T-helper 1 cell treated with Interleukin-12 subunit alpha and Interleukin-12 subunit beta and Interleukin-4 antibody, amounts not matched to agents 30 ng/mL and 1 ng/mL, for 36 hours (primary cell): ENCODE measurements at places on chromosomes 13 and 19. TPM values are rescaled to one million over a fixed set of nuclear protein-coding genes. Genes with fewer than 3 reads are reported as not detected.

The ZIK1 gene
- total RNA-seq = 5.5 and 7.0 TPM in 2 replicates

The ATCAY gene
- not detected in 2 replicates for total RNA-seq

The CD209 gene
- not detected in 2 replicates for total RNA-seq

The FXYD3 gene
- total RNA-seq = not detected in 2 replicates

The FLT3LG gene
- total RNA-seq = 319 and 325 TPM in 2 replicates

The TNFSF9 gene
- total RNA-seq = 5.8 TPM in 2 replicates

The WDR87 gene
- total RNA-seq = not detected in 2 replicates

The PEG3 gene
- not detected in 2 replicates for total RNA-seq

The ZNF266 gene
- 27.8 and 31.8 TPM in 2 replicates for total RNA-seq

The PPFIA3 gene
- 3.3 and 3.5 TPM in 2 replicates for total RNA-seq

The OLFM4 gene
- total RNA-seq = not detected in 2 replicates

The ZNF320 gene
- 11.4 TPM in 2 replicates for total RNA-seq

The MAG gene
- total RNA-seq = 0.32 TPM in 1 of 2 replicates, not detected in the other

The LILRA5 gene
- not detected in 2 replicates for total RNA-seq

The OXGR1 gene
- total RNA-seq = not detected in 2 replicates
